ENCODE measurements at places on chromosomes 3 and 15.

GRCh38 chr3:144831955-144832716 is 860.5 kb downstream of the DIPK2A start:
- DNase-seq, result no peak

DNA sequence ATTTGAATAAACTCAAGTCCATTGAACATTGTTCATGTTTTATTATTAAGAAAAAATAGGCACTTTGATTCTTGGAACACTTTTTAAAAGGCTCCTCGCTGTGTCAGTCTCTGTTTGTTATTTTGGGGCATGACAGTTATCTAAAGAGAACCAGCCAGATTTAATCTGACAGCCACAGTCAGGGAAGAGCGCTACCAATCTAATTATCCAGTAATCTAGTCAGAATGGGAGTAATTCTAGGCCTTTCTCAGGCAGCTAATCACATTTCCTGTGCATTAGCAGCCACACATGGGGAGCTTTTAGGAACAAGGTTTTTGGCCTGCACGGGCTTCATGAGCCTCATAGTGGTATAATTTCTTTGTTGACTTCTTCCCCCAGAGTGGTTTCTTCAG is 362.2 kb downstream of the RBMS3 start:
- DNase-seq, result no peak

- no peak for DNase-seq
These were observed 87.6 kb downstream of the P2RY1 start for GRCh38 chr3:152922554-152922953.

DNA sequence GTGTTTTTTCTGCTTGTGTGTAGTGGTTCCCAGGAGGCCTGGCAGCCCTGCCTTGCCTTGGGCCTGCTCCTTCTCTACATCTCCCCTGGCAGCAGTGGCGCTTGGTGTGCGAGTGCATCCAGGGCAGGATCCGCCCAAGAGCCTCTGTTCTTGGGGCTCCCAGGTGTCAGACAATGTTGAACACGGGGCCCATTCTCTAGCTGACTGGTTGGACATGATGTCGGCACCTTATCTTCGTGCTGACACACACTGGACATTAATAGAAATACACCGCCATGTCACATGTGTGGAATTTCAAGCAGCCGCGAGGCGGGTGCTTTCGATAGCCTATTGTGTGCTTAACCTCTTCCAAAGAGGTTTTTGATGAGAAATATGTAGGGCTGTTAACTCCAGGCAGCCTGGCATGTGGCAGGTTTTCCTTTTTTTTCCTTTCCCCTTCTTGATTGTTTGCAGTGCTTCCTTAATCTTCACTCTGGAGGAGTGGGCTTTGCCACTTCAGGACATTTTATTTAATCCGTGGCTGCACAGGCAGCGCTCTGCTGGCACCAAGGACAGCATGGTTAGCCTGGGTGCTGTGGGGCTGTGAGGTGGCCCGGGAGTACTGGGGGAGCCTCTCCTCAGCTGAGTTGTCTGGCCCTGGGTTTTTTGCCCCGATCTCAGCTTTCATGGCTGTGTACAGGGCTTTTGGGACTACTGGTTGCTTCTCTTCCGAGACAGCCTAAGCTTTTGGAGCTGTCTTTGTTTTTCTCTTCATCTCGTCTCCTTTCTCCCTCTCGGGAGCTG is 42.5 kb downstream of the CHCHD6 start:
- DNase-seq, result no peak

GRCh38 chr3:132788301-132788671 is 66.1 kb upstream of the NPHP3 start:
- no peak for DNase-seq

DNA sequence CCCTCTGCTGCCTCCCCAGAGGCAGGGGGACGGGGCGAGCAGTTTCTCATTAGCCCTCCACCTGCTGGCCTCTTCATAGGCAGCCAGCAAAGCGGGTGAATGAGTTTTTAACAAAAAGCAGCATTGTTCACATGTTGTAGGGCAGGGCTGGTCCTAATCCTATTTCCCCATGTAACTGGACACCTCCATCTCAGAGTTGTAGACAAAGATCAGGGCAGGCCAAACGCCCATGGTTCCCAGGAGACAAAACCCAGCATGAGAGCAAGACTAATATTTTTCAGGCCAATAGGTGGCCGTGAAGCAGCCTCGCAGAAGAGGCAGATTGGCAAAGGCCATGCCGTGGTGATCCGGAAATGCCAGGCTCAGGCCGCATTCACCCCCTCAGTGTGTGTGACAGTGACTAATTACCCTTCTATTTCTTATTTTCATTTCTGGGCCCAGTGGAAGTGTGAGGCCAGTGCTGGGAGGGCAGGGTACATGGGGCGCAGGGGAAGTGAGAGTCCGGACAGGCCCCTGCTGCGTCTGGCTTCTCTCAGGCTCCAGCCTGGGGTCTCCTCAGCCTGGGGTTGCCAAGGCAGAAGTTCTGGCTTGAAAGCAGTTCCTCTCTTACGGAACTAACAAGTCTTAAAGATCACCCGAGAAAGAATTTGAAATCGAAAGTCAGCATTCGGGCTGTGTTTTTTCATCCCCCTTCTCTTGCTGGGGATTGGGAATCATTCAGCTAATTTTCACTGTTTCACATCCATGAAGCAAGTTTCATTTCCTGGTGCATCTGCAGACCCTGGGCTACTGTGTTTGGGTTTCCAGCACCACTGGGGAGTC is 64.8 kb downstream of the BOC start:
- DNase-seq, result no peak

GRCh38 chr3:11226042-11226370 is 46.2 kb upstream of the ATG7 start:
- DNase-seq, result no peak

DNA sequence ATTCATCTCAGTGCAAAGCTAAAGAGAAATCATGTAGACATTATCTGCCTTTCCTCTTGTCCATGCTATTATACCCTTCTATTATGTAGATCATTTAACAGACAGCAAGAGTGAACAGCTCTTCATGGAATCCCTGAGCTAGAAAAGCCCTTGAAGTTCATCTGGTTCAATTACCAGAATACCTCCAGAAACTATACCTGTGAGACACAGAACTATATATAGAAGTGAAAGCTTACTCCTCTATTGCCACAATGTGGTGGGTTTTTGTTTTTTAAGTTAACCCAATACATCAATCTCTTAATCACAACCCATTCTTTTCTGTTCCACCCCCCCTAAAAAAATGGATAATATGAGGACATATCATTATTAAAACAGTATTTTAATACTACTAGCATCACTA is 347.7 kb downstream of the PLCL2 start:
- no peak for DNase-seq

GRCh38 chr3:27671101-27671500 is 51.0 kb downstream of the EOMES start:
- no peak for DNase-seq

DNA sequence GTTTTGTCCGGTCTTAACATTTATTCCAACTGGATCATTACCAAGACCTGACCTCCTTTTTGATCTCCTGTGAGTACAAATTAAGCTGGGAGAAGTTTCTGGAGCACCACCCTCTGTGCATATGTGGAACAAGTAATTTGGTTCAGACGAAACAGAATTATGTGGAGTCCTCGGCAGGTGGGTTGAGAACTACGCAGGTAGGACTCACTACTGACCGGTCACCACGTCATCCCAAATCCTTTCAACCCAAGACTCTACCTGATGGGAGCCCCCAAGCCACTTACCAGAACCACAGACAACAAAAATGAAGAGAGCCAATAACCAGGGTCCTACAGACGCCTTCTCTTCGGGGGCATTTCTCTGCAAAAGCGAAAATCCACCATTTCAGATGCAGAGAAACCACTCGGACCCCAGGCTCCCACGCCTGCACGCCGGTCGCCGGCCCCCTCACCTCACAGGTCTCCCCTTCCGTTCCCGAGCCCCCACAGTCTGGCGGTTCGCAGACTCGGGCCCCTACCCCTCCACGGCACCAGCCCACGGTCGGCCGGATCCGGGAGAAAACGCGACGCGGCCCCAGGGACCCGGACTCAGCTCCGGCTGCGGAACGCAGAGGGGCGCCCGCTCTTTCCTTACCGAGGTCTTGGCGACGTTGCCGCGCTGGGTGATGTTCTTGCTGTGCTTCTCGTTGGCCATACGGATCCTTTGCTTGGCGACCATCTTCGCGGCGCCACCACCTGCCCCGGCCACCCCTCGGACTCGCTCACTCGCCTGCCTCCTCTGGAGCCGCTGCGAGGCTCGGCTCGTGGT is 674 bp downstream of the SERP1 start:
- peak; percentile 46 for DNase-seq

DNA sequence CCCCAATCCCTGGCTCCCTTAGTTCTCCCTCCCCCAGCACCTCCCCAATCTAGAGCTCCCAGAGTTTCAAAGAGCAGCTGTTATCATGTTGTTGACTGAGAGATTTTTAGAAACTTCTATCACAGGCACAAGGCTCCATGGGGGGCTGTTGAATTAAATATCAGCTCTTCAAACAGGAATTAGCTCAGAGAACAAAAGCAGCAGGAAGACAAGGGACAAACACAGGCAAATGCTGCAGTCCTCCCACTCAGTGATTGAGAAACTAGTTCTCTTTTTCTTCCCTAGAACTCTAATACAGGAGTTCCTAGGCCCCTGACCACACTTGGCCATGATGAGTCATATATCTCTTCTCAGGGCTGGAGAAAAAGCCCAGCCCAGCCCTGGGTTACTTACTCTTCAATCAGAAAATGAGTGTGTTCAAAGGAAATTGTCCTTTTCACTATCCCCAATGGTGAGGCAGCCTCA is 262.1 kb downstream of the IGSF11 start:
- DNase-seq, result no peak

DNA sequence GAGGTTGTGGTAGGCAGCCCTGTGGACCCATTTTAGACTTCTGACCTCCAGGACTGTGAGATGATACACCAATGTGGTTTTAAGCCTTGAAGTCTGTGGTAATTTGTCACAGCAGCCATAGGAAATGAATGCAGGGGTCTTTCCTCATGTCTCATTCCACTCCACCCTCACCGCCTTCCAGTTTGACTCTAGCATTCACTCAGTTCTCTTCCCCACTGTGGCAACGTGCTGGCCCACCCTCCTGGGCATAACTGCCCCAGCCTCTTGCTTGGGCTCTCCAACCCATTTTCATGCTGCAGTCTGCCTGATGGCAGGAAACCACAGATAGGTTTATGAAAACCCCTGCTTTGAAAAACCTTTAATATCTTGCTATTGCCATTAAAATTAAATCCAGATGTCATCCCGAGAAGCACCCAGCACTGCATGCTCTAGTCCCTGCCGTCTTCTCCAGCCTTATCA is 7.3 kb upstream of the TRNT1 start:
- DNase-seq, result no peak

- DNase-seq, result no peak
These were observed 32.2 kb upstream of the GREM1 start for GRCh38 chr15:32685576-32685975.

DNA sequence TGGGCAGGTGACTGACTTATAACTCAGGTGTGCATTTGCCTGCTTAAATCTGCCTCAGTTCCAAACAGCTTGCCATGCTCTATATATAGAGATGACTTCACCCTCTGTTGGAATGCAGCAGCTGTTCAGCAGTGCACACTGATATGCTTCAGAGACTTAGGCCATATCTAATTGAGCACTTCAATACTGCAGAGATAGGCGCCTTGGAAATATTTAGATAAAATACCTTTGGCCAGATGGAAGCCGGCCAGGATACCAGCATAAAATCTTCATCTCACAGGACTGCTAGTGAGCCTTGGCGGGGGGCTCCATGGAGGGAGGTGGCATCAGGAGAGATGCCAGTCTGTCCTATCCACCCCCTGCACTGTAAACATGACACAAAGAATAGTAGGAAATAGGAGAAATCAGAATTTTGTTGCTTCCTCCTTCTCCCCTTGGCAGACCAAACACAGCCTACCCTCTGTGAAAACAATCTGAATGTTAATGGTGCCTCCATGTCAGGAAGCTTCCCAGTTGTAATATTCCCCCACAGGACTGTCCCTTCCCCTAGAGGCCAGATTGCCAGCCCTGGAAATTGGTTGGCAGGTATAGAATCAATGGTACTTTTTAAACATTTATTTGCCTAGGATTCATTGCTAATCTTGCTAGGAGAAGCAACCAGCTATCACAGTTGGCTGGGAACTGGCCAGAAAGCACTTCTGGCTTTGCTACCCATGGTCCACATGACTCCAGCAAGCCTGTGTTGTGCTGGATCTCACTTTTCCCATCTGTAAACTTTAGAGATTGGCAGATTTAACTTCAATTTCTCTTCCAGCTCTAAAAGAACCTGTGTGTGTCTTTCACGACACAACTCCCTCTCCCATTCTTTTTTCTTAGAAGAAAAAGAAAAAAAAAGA is 215.5 kb upstream of the KCNMB2 start:
- DNase-seq, result no peak

GRCh38 chr15:88803241-88803919 is at the start of gene ACAN:
TSS of gene ACAN (plus strand) at chr15:88803436. CDS start at chr15:88836207, 32,771 bp downstream.
- no peak for DNase-seq

- DNase-seq, result no peak
These were observed 3.9 kb downstream of the NUSAP1 start for GRCh38 chr15:41336549-41336948.

- DNase-seq, result no peak
These were observed 111.1 kb downstream of the RASA2 start for GRCh38 chr3:141597931-141598330.

- no peak for DNase-seq
These were observed 26.1 kb downstream of the TBC1D21 start for GRCh38 chr15:73899197-73900094.

- no peak for DNase-seq
These were observed 10.3 kb upstream of the PPARG start for GRCh38 chr3:12278566-12278965.

Measured in activated CD8-positive, alpha-beta memory T cell treated with anti-CD3 and anti-CD28 coated beads, Interleukin-2, amount 50 U/mL, for 4 hours (primary cell).